Activated CD4-positive, alpha-beta memory T cell treated with anti-CD3 and anti-CD28 coated beads, Interleukin-2, amount 10 ng/mL, durations not matched to agents 7 days and 5 days (primary cell): ENCODE measurements at places on chromosomes 5 and 9.

- H3K4me3 ChIP-seq: no peak overlapping the region
- H3K27me3 ChIP-seq: no peaks in the 10 kb centered on the region
- H3K4me1 ChIP-seq: no peaks in the 10 kb centered on the region
- no peak for DNase-seq
These were observed 526.0 kb upstream of the ADAMTS16 start for GRCh38 chr5:4614088-4614487.

DNA sequence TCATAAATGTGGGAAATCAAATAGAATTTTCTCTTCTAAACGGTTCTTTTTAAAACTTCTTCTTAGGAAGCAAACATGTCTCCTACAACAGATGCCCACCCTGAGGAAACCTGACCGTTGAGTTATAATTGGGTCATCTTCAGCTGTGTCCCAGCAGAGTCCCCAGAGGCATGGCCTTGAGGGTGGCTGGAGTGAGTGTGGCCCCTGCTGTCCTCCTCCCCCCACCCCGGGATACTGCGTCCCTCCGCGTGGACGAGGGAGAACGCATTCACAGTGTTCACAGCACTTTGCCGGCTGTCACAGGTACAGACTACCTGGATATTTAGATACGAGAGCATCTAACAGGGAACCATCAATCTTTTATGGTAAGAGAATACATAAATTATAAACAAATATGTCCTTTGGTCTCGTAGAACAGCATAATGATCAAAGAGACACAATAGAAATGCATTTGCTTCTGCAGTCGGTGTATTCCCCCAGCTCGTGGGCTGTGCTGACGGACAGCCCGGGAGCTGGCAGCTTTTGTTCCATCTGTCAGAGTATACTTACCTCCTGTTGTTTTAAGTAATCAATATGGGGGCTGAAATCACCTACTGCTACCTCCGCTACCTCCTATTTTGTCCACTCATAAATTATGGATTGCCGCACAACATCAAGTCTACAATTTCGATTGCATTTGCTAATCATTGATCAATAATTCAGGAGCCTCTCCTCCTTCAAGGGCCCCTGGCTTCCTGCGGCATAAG is 214.7 kb downstream of the IRX2 start:
- no peaks in the 10 kb centered on the region for H3K36me3 ChIP-seq
- no peaks in the 10 kb centered on the region for H3K4me1 ChIP-seq
- DNase-seq: no peak
- no peak overlapping the region for H3K27ac ChIP-seq

DNA sequence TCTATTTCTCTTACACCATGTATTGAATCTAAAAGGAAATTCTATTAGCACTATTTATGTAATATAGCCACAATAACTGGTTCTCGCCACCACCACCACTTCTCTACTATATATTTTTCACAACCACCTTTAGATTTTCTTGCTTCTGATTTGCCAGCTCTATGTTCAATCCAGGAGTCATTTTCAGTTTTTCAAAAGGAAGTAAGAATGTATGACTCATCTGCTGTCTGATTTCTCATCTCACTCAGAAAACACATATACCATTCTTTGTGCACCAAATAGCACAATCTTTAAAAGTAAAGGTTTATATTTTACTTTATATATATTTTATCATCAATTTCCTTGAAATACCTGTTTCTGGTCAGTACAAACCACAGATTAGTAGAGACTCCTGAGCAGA is 1127.5 kb downstream of the TAF11L14 start:
- H3K36me3 ChIP-seq: no peaks in the 10 kb centered on the region
- H3K4me3 ChIP-seq: no peak overlapping the region
- H3K27me3 ChIP-seq: peaks cover 1% of the 10 kb centered on the region
- DNase-seq: no peak

DNA sequence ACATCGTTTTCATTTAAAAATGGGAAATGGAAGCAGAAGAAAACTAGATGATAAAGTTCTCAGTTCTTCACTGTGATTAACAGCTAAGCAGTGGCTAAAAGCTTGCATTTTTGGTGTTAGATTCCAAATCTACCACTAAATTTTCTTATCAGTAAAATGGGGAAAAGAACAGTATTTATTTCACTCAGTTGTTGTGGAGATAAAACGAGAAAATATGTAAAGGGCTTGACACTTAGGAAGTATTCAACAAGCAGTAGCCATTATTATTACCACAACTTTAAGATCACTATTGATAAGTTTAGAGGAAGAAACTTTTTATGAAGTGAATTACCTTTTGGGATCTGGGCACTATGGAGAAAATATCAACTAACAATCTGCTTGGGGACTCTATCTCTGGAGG is 4.5 kb downstream of the STOM start:
- no peak overlapping the region for H3K27ac ChIP-seq
- no peaks in the 10 kb centered on the region for H3K27me3 ChIP-seq
- peaks cover 71% of the 10 kb centered on the region for H3K4me1 ChIP-seq
- H3K4me3 ChIP-seq: no peak overlapping the region
- DNase-seq: no peak

DNA sequence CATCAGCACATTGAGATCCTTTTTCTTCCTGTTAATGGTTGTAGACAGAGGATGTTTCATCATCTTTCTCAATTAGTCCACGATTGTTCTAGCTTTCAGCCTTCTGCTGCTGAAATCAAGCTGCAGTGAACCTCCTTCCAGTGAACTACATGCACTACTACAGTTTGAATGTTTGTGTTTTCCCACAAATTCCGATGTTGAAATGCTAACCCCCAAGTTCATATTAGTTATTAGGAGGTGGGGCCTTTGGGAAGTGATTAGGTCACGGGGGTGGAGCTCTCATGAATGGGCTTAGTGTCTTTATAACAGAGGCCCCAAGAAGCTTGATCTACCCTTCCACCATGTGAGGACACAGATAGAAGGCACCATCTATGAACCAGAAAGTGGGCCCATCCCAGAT is 32.9 kb downstream of the NSG2 start:
- no peaks in the 10 kb centered on the region for H3K27me3 ChIP-seq
- no peaks in the 10 kb centered on the region for H3K4me1 ChIP-seq
- DNase-seq: no peak
- no peak overlapping the region for H3K4me3 ChIP-seq
- no peak overlapping the region for H3K27ac ChIP-seq
